ENCODE measurements at places on chromosomes 11 and 22. TPM values are rescaled to one million over a fixed set of nuclear protein-coding genes. Genes with fewer than 3 reads are reported as not detected.

The DEFB131B gene
- total RNA-seq: not detected

The FLRT1 gene
- under 0.01 TPM for total RNA-seq

DNA sequence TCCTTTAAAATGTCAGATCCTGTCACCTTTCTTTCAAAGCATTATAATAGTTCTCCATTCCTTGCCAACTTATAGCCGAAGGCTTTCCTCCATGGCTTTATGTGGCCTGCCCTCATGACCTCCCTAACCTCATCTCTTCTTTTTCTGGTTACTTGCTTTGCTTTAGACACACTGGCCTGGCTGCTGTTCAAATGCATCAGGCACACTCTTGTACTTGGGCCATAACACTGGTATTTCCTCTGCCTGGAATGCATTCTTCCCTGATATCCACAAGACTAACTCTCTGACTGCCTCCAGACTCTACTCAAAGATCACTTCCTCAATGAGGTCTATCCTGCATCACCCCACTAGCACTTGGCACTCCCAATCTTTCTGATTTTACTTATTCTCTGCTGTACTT lies 710.3 kb downstream of the KCNA4 start:
- DNase-seq: no peak

The MMP1 gene
- total RNA-seq: not detected

GRCh38 chr11:17287058-17287457 lies 10.5 kb downstream of the NUCB2 start:
- DNase-seq: no peak

The OVCH2 gene
- not detected for total RNA-seq

DNA sequence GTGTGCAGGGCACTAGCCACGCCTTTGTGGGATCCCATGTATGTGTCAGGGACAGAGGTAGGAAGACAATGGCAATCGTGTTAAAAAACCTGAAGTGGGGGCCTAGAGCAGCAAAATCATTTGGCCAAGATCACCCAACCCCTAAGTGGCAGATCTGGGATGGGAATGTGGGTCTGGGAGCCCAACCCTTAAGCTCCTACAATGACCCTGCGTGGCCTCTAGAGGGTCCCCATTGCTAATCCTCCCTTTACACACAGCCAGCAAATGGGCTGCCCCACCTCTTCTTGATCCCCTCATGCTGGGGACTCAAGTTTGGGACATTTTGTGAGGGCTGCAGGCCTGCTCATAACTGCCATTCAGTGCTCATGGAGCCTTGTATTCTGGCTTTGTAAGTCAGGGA lies 73.2 kb upstream of the SUSD2 start:
- peak; percentile 5 for DNase-seq

- DNase-seq: no peak
These were observed 35.4 kb downstream of the EMSY start for GRCh38 chr11:76480241-76480640.

The OR51E2 gene
- under 0.01 TPM for total RNA-seq

- no peak for DNase-seq
These were observed 35.6 kb downstream of the AMPD3 start for GRCh38 chr11:10490398-10491241.

The LRRC74B gene
- under 0.01 TPM for total RNA-seq

The INPP5J gene
- total RNA-seq: 1.6 TPM

GRCh38 chr11:80783561-80783960 lies 1342.7 kb upstream of the TENM4 start:
- peak; percentile 45 for DNase-seq

The MOGAT2 gene
- total RNA-seq: under 0.01 TPM

- no peak for DNase-seq
These were observed 46.9 kb upstream of the MYOD1 start for GRCh38 chr11:17672469-17672868.

DNA sequence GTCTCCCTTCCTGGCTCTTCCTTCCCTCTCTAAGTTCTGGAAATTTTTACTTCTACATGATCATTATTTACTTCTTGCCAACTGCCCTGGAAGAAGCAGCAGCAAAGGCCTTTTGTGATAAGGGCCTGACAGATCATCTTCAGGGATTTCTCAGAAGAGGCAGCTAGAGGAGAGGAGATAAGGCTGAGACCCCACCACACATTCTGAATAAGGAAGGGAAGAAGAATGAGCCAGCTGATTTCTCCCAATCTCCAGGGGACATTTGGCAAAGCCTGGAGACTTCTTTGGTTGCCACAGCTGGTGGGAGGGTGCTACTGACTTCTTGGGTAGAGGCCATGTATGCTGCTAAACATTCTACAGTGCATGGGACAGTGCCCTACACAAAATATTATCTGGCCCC lies 122.4 kb upstream of the OR9Q1 start:
- no peak for DNase-seq

- peak; percentile 33 for DNase-seq
These were observed 5.5 kb upstream of the PANX3 start for GRCh38 chr11:124605719-124606118.

The FOLH1 gene
- 0.54 TPM for total RNA-seq

The OR52E8 gene
- not detected for total RNA-seq

The ELFN2 gene
- total RNA-seq: under 0.01 TPM

The FREY1 gene
- total RNA-seq: 5.7 TPM

Data from hematopoietic multipotent progenitor cell (in vitro differentiated cells).